Activated naive CD8-positive, alpha-beta T cell treated with anti-CD3 and anti-CD28 coated beads, Interleukin-2, amount 50 U/mL, for 16 hours (primary cell): ENCODE measurements at places on chromosomes 12 and 14.

DNA sequence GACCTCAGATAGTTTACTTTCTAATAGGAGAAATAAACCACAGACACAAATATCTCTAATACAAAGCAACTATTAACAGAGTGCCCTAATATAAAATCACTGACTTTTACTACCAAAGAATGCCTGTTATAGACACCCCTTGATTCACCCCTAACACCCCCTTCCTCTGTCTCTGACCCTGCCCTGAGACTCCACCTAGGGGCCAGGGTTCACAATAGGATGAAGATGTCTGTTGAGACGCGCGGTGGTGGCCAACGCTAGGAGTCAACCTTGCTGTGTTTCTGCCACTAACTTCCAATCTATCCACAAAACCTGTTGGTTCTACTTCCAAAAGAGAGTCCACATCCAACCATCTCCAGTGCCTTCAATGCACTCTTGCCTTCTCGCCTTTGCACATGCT lies 10.9 kb upstream of the TC2N start:
- DNase-seq = no peak

DNA sequence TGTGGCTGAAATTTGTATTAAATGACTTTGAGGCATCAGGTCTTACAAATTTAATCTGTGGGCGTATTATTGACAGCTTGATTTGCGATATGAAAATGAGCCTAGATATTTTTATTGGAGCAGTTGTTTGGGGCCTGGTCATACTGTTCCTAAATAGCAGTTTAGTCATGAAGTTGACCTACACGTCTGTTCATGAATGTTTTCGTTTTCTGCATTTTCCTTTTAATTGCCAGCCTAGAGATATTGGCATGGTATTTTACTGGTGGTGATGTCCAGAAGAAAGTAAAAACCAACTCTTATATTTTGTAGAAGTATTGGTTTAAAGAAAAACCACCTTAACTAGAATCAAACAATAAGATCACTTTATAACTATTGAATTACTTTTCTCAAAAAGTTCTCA lies 1.8 kb downstream of the EML1 start:
- DNase-seq = no peak

- no peak for DNase-seq
Measured at GRCh38 chr12:130879781-130880389, 8.0 kb downstream of the RAN start.

DNA sequence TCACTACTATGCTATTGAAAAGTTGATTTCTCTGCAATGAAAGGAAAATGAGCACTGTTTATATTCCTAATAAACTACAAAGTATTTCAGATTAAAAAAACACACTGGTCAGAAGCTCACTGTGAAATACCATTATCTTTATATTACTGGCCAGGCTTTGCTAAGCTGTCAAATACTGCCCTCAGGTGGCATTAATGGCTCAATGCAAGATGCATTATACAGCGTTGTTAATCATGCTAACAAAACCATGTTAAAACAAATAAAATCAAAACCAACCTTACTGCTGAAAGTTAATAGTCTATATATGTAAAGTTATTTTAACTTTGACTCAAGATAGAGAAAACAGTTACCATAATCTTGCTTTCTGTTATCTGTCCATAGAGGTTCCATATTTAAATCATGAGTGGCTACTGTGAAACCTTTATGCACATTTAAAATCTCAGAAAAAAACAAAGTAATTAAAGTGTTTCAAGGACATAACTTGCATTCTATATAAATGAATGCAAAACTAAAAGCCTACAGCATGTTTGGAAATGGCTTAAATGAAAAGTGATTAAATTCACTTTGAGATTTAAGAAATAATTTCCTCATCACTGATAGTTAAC lies 121.7 kb downstream of the RALGAPA1 start:
- DNase-seq = no peak

DNA sequence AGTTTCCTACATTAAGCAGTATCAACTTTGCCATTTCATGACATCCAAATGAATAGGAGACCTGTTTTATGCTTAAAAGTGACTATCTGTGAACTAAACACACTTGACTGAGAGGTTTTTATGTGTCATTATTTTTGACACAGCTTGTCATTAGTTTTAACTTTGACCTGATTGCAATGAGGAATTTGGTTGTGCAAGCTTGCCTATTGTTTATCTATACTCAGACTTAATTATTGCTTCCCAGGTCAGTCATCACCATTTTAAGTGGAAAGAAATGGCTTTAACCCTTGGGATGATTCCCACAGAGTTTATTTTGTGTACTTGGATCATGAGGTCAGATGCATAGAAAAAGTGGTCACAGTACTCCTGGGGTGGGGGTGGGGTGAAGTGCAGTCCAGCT lies 171.0 kb upstream of the PRICKLE1 start:
- DNase-seq = no peak

DNA sequence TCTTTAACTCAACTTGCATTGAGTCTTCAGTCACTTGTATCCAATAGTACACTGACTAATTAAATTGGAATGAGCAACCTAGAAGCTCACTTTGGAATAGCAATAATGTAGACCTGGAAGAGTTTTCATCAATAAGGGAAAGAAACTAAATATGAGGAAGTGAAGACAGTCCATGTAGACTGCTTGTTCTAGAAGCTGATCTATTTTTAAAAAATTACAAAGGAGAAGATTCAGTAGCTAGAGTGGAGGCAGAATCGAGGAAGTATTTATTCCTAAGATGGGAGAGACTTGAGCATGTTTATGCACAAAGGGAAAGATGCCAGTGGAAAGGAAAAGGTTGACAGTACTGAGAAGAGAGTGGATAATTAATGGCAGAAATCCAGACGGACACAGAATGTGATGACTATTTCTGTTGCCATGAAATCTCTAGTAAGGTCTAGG lies 156.3 kb upstream of the PDE3A start:
- DNase-seq = no peak

- DNase-seq = no peak
Measured at GRCh38 chr12:69701826-69702225, 2.7 kb upstream of the BEST3 start.

DNA sequence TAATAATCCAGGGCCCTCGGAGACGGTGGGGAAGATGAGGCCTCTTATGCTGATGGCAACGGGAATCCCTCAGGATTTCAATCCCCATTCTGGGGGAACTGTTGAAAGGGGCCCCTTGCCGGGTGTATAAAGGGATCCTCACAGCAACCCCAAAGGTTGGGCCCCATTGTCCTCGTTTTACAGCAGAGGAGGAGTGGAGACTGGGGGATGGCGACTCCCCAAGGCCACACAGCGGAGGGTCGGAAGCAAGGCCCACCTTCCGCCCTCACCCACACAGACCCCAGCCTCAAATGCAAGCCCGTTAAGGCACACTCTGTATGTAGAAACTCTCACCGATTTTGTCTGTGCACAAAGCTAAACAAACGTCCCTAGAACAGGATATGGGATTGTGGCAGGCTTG lies 327.9 kb upstream of the DIO3 start:
- no peak for DNase-seq

DNA sequence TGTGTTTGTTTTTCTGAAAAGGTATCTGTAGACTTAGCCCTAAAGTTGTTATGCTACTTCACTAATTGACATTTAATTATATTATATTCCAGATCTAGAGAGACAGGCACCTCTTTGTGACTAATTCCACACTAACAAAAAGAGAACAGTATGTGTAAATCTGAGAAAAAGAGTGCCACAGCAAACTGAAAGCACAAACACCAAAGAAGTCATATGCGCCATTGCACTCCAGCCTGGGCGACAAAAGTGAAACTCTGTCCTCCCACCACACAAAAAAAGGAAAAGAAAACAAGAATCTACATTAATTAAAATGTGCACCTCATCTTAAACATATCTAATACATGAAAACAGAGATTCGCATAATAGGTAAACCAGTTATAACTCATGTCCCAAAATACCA lies 4.4 kb upstream of the CSRNP2 start:
- no peak for DNase-seq

DNA sequence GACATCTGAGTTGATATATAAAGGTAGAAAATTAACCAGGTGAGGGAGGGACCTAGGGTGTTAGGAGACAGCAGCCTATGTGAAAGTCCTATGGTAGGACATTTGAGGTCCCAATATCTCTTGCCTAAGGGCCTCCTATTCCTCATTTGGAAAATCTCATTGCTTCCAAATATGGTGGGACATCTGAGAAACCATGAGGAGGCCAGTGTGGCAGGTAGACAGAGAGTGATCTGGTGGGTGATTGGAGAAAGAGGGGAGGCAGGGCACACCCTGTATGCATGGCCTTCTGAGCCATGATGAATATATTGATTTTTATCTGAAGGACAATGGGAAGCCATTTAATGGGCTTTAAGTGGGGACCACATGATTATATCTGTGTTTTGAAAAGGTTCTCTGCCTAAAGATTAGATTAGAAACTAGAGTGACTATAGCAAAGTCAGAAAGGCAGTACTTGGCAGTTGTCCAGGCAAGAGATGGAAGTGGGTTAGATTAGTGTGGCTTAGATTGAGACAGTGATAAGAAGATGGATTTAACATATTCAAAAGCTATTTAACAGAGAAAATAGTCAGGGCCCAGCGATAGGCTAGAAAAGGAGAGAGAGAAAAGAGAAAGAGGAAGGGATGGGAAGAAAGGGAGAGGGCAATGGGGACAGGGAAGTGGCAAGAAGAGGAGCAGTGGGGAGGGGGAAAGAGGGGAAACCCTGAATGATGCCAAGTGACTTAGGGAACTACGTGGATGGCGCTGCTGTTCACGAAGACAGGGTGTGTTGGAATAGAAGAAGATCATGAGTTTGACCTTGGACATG lies 237.2 kb upstream of the SRRM4 start:
- no peak for DNase-seq

DNA sequence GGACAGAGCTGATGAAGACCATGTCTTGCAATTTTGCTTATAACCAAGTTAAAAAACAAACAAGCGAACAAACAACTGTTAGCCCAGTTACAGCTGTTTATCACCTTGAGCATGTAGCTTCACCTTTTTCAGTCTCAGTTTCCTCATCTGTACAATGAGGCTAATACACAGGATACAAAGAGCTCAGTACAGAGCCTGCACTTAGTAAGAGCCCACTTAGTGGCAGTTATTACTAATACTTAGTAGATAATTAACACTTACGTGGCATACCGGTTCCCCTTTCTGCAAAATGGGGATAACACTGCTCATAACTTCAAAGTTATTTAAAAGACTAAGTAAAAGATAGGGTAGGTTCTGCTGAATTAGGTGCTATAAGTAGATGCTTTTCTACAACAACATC lies 228.0 kb downstream of the MON2 start:
- DNase-seq = no peak
